ENCODE measurements at places on chromosomes 13 and 19.

DNA sequence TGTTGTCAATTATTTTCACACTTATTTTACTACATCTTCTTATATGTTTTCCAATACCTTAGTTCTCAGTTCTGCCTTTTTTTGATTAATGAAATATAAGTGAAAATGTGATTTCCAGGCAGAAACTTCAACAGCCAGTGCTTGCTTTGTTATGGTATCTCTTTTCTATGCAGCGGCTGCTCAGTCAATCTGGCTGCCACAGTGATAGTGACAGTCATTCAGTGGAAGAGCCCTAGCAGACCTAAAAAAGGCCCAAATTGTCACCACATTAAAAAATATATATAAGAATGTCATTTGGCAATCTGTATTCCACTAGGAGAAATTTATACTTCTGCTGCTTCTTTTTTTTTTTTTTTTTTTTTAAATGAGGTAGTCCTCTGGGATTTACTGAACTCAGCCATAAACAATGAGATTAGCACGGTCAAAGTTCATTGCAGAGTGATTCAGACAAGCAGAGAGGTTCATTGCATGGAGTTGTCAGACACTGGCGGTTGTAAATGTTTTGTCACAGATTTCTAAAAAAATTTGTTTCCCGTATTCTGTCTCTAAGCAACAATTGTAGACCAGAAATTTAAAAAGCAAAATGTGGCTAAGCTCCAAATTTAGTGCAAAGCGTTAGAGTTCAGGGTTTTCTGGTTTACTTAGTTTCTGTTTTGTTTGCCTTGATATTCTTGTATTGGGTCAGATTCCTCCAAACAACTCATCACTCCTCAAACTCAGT is 94.7 kb upstream of the PRR20A start:
- DNase-seq, result no peak

DNA sequence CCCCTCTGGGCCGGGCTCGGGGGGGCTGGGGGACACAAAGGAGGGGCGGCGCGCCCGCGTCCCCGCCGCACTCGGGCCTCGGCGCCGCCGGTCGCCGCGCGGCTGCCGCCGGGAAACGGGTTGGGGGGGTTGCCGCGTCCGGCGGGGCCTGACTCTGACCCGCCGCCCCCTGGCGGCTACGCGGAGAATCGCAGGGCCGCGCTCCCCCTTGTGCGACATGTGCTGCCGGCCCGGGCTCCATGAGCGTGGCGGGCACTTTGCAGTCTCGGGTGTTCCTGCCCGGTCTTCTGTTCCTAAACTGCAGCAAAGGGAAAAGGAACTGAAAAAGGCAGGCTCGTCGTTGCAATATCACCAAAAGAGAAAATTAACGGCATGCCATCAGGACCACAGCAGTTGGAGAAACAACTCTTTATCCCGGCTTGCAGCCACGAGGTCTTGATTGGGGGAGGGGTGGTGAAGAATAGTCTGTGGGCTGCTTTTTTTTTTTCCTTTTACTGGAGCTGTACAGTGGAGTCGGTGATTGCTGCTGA is 1.5 kb downstream of the MIR17HG start:
- DNase-seq, result peak; percentile 84

DNA sequence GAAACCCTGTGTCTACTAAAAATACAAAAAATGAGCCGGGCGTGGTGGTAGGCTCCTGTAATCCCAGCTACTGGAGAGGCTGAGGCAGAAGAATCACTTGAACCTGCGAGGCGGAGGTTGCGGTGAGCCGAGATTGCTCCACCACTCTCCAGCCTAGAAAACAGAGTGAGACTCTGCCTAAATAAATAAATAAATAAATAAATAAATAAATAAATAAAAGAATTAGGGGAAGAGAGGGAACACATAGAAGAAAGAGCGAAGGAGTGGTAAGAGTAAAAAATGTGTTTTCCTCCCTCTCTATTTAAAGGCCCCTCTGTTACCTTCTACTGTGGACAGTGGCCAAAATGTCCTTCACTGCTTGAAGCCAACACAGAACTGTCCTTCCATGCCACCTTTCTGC is 103.9 kb upstream of the SOX21 start:
- no peak for DNase-seq

DNA sequence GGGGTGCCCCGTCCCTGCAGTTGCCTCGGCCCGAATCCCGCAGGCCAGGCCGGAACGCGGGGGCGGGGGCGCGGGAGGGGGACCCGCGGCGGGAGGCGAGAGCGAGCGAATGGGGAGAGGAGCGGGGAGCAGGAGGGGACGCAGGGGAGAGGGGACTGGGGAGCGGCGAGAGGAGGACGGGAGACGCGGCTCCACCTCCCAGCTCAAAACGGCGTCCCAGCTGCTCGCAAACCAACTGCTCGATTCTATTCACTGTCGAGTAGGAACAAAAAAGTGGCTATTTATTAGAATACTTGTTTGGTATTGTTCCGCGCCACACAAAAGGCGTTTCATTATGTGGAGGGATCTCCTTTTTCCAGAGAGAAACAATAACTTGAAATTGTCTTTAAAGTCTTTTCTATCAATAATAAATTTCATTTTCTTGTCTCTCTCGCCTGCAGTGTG is 10.6 kb upstream of the SOX1 start:
- no peak for DNase-seq

DNA sequence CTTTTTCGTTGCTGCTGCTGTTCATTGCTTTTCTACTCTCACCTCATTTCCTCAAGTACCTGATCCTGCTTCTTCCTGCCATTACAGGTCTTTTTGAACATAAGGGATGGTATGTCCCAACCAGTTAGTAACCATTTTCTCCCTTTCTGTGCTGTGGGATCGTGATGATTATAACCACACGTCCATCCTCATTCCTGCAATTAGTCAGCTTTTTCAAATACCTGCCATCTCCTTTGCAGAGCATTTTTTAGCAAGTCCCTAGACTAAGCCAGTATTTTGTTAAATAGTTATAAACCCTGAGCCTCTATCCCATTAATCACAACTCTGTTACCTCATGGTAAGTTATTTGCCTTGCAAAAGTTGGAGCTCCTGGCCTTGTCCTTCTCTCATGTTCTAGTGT is 109.2 kb downstream of the FNDC3A start:
- DNase-seq, result no peak

DNA sequence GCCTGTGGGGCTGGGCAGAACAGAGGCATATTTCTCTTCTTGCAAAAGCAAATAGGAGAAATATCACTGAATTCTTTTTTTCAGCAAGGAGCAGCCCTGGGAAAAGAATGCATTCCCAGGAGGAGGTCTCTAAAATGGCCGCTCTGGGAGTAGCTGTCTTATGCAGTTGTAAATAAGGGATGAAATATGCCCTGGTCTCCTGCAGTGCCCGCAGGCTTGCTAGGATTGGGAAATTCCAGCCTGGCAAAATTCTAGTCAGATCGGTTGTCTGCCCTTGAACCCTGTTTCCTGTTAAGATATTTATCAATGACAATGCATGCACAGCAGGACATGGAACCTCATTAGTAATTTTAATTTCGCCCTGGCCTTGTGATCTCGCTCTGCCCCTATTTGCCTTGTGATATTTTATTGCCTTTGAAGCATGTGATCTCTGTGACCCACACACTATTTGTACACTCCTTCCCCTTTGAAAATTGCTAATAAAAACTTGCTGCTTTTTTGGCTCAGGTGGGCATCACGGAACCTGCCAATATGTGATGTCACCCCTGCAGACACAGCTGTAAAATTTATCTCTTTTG is 1993.2 kb downstream of the PCDH9 start:
- DNase-seq, result no peak

DNA sequence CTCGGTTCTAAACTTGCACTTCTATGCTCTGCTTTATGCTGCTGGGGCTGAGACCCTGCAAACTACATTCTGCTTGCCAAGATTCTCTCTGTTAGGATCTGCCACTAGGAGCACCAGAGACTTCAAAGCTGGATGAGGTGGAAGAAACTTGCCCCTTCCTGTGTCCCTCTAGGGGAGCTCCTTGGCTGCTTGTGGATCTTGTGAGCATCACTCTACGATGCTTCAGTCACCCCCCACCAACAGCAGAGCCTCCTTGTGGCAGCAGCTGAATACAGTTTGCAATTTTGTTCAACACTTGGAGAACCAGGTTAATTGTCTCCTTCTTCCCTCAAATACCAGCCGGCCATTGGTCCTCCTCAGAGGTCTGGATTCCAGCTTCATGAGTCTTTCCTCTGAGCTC is 310.6 kb downstream of the FGF14 start:
- DNase-seq, result no peak

DNA sequence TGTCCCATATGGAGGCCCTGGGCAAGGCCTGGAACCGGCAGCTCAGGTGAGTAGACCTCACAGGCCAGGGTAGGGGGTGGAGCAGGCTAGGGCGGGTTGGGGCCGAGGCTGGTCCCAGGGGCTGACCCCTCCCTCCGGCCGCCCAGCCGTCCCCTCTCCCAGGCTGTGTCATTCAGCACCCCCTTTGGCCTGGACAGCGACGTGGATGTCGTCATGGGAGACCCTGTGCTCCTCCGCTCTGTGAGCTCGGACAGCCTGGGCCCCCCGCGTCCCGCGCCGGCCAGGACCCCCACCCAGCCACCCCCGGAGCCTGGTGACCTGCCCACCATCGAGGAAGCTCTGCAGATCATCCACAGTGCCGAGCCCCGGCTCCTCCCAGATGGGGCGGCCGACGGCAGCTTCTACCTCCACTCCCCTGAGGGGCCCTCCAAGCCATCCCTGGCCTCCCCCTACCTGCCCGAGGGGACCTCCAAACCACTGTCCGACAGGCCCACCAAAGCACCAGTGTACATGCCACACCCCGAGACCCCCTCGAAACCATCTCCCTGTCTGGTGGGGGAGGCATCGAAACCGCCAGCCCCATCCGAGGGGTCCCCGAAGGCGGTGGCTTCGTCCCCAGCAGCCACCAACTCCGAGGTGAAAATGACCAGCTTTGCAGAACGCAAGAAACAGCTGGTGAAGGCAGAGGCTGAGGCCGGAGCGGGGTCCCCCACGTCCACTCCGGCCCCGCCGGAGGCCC is 16.0 kb downstream of the CAMSAP3 start:
- no peak for DNase-seq

DNA sequence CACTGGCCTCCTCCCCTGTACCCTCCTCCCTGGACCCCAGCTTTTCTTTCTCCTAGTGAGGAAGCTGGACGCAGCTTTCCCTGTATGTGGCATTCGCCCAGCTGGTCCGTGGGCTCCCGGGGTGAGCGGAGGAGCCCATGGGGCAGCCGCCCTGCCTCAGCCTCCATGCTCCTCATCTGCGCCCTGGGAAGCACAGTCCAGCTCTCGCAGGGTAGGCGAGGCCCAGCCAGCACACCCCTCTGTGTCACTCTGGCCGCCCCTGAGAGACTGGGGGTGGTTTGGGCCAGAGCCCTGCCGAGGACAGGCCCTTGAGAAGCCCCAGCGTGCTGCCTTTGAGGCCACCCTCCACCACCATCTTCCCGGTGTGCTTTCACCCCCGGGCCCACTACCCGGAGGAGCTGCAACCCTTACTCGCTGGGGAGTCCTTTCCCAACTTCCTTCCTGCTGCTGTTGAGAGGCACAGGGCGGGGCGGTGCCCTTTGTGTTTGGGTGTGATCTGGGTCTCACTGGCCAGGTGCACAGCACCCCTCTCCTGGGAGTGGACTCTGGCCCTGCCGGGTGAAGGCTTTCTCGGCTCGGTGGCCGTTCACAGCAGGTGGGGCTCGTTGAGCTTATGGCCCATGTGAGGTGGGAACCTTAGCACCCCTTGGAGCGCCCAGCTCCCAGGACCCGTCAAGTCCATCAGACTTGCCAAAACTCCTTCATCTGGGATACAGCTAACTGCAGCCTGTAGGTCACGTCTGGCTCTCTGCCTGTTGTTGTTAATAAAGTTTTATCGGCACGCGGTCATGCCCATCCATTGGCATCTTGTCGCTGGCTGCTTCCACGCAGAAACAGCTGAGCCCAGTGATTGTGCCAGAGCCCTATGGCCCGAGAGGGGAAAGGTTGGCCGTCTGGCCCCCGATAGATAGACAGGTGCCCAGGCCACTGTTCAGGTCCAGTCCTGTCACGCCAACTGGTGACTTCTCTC is 3.2 kb downstream of the NCLN start:
- no peak for DNase-seq
